Camera-type eye (tissue), 1 donor: ENCODE measurements at places on chromosomes 7 and 10. TPM values are rescaled to one million over a fixed set of nuclear protein-coding genes. Genes with fewer than 3 reads are reported as not detected.

R3HCC1L gene
- 34.1 TPM for total RNA-seq

ARHGEF5 gene
- 6.9 TPM for total RNA-seq

GRM3 gene
- total RNA-seq: 7.2 TPM

SEMA3C gene
- 288 TPM for total RNA-seq

CCDC6 gene
- 45.8 TPM for total RNA-seq

ACTL6B gene
- total RNA-seq: 14.7 TPM

FXYD4 gene
- not detected for total RNA-seq

OR9A2 gene
- not detected for total RNA-seq

HYAL4 gene
- not detected for total RNA-seq

FERD3L gene
- not detected for total RNA-seq

DGKI gene
- 21.1 TPM for total RNA-seq

PRLHR gene
- not detected for total RNA-seq

HSPB1 gene
- total RNA-seq: 70.6 TPM

NKX2-3 gene
- total RNA-seq: not detected

SEMA3A gene
- total RNA-seq: 134 TPM
